ENCODE measurements at places on chromosomes 2 and 18. TPM values are rescaled to one million over a fixed set of nuclear protein-coding genes. Genes with fewer than 3 reads are reported as not detected.

The CREG2 gene
- total RNA-seq = 2.2 TPM

The HRH4 gene
- total RNA-seq = not detected

The ZNF521 gene
- 16.8 TPM for total RNA-seq

The GLI2 gene
- 46.9 TPM for total RNA-seq

The PDE1A gene
- total RNA-seq = 0.15 TPM

The CDKL4 gene
- total RNA-seq = 0.29 TPM

The DAW1 gene
- 0.84 TPM for total RNA-seq

The PLGLB1 gene
- total RNA-seq = 0.54 TPM

The DLX1 gene
- total RNA-seq = not detected

DNA sequence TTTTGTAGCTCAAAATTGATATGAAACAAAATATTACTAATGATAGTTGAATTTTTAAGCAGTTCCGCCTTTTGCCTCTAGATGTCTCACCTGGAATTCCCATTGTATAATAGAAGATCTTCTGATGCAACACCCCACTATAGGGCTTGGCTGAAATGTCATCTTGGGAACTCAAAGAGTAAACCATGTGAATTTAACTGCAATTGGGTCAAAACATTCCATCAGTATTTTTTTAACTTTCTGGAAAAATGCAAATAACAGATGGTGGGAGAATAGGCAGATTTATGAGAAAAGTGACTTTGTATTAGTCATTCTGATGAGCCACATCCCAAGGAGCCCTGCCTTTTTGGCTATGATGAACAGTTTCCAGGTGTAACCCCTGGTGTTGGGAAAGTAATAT, 489.9 kb downstream of the NYAP2 start:
- DNase-seq = no peak

DNA sequence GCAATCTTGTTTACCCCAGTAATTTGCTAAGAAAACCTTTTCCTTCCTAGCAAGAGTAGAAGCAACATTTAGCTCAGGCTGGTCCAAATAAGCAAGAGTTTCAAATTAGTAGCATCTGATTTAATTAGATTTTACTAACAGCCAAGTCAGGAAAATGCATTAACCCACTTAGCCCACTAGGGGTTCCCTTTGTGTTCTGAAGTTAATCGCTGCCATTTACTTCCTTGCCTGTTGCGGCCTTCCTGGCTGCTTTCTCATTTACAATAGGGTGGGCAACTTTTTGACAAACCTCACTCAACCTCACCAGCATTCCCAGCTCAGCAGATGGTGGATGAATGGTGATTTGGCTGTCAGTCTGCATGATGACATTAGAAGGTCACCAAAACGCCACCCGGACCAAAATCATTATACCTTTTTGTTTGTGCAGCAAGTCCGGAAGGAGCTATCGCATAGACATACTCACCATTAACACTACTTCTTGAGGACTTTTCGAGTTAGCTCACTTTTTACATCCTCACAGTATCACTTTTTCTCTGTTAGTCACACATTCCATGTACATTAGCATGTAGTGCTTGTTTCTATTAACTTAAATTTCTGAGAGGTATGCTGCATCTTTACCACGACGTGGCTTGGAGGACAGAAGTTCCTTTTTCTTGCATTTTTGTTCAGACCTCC, 101.5 kb upstream of the SETBP1 start:
- DNase-seq = no peak

- DNase-seq = no peak
Observed at GRCh38 chr18:49141491-49141890, 190.7 kb upstream of the SMAD7 start.

DNA sequence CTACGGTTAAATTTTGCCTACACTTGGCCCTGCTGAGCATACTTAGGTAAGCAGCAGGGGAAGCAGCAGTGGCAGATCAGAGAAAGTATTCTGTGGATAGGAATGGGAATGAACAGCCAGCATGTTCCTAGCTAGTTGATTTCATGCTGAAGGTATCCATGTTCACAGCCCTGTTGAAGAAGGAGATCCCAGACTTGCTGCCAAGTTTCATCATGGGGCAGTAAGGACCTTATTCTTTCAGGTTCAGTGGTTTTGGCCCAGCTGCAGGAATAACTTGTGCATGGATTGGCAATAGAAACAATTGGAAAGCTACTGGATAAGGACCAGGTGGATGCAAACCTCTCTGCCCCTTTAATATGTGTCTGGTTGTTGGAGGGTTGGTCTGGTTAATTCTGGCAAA, 98.2 kb upstream of the TMEM178A start:
- DNase-seq = no peak

DNA sequence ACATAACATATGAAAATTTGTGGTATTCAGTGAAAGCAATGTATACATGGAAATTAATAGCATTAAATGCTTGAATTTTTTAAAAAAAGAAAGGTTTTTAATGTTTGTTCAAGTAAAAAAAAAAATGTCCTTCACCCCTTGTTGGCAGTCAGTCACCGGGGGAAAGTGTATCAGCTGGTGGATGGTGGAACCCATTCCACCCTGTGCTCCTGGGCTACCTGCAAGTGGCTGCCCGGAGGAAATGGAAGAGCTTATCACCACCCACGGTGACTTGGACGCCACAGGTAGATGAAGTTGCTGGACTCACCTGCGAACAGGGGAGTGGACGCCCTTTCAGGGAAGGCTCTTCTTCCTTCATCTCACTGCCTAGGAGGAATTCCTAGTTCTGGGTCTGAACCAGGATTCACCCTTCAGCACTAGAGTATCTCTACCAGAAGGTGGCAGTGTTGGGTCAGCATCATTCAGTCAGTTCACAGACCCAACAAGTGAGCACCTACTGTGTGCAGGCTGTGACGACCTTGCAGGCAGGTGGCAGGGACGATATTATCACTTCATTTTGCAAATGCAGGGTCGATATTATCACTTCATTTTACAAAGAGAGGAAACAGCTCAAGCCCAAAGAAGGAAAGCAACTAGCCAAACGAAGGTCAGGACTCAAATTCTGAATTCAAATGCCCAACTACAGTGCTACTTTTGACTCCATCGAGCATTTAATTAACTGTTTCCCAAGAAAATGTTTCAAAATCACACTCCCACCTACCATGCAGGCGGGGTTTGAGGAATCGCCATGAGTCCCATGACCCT, 35.8 kb downstream of the CIB4 start:
- peak; percentile 72 for DNase-seq

- no peak for DNase-seq
Observed at GRCh38 chr2:140550821-140551220, 1580.0 kb downstream of the LRP1B start.

GRCh38 chr18:46445522-46446313, 211.3 kb downstream of the LOXHD1 start:
- DNase-seq = no peak

GRCh38 chr18:32871786-32872185, 99.0 kb upstream of the KLHL14 start:
- no peak for DNase-seq

DNA sequence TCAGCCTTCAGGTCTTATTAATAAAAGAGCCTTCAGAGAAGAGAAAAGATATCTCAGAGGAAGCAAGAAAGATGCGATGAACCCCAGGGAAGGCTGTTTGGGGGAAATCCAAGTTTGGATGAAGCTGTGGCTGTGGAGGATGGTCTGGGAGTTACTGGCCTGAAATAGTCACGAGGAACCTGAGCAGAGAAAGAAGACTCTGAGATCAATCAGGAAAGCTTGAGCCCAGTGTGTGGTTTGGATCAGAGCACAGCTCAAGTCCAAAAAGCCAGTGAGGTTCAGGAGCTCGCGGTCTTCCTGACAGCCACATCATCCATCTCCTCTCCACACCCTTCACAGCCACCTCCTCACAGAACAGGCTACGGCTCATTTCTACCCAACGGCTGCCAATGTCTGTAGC, 87.4 kb upstream of the SERPINE2 start:
- no peak for DNase-seq

- no peak for DNase-seq
Observed at GRCh38 chr2:11495844-11496681, 30.1 kb upstream of the E2F6 start.

DNA sequence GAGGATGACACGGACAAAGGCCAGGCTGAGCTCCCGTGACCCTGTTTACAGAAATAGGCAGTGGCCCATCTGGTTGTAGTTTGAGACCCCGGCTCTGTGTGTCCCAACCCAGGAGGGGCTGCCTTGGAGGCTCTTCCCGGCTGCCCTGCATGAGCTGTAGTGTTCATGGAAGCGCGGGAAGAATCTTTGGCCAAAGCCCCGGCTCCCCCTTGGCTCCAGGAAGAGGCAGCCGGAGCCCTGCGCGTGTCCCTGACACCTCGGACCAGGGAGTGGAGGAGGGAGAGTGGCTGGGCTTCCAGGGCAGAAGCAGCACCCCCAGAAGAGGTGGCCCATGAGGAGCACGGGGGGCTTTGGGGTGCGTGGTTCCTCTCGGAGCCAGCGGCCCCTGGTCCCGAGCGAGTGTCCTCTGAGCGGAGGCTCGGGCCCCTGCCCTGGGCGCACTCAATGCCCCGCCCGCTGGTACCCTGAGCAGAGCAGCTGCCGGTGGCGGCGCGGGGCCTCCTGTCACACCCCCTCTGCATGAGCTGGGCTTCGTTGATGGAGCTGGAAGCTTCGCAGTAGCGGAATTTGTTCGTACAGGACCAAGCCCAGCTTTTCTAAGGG, 21.7 kb downstream of the GPR35 start:
- DNase-seq = no peak

GRCh38 chr2:60899892-60900249, 18.5 kb downstream of the REL start:
- no peak for DNase-seq

GRCh38 chr18:1468550-1468949, 563.9 kb downstream of the ADCYAP1 start:
- DNase-seq = no peak

- DNase-seq = no peak
Observed at GRCh38 chr2:232488097-232488711, 570 bp upstream of the ECEL1 start.

GRCh38 chr18:73258375-73259087, 390.7 kb upstream of the NETO1 start:
- no peak for DNase-seq

DNA sequence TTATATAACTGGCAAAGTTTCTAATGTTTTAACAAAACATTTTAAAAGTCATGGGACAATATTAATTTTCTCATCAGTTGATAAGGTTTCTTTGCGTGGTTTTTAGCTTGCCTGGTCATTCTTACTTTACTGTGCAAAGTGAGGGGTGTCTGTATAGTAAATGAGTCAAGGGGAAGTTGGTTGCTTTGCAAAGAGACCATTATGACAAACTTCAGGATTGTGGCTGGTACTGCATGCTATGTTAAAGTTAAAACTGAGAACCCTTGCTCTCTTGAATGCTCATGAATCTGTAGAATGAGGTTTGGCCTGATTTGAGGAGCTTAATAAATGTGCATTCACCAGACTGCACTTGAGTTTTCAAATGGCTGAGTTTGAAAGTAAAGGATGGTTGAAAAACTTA, 47.0 kb downstream of the COL4A4 start:
- DNase-seq = no peak

DNA sequence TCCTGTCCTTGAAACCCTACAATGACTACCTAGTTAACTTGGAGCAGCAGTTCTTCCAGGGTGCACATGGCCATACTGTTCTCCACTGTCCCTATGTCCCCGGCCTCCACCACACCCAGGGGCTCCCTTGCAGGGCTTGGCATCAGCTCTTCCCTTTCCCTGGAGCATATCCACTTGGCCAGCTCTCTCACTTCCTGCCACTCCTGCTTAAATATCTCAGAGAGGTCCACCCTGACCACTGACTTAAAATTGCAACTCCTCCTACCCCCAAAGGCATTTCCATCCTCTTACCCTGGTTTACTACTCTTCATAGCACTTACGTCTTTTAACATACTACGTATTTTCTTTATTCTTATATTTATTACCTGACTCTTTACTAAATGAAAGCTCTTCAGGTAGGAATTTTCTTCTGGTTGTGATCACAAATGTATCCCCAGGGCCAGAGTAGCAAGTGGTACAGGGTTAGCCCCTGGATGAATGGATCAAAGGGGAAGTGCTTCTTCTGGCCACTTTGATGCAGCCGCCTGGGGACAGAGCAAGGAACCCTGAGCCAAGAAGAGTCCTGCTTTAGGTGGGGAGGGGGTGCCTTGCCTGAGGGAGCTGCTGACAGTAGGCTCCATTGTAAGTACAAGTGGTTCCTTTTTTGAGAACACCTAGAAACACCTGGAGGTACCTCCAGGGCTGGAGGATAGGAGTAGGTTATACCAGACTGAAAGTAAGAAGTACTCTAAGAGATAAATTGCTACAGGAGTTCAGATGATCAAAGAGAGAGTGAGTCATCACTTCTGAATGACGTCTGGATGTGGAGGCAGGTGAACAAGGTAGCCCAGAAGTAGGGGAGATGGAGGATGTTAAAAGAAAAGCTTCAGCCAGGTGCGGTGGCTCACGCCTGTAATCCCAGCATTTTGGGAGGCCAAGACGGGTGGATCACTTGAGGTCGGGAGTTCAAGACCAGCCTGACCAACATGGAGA, 82.2 kb downstream of the SOCS6 start:
- no peak for DNase-seq

DNA sequence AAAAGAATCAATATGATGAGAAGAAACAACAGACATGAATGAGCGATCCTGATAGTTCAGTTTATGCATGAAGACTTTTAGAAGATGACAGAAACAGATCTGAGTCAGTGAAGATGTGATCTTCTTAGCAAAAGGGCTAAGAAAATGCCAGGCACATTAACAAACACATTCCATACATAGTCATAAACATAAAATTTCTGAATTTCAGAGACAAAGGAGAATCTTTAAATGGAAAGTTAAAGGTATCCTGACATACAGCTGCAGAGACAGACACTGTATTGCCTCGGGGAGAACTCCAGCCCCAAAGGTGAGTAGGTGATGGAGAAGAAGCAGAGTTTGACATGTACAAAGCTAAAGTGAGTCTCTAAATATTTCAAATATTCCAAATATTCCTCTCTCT, 40.6 kb upstream of the FN1 start:
- no peak for DNase-seq

DNA sequence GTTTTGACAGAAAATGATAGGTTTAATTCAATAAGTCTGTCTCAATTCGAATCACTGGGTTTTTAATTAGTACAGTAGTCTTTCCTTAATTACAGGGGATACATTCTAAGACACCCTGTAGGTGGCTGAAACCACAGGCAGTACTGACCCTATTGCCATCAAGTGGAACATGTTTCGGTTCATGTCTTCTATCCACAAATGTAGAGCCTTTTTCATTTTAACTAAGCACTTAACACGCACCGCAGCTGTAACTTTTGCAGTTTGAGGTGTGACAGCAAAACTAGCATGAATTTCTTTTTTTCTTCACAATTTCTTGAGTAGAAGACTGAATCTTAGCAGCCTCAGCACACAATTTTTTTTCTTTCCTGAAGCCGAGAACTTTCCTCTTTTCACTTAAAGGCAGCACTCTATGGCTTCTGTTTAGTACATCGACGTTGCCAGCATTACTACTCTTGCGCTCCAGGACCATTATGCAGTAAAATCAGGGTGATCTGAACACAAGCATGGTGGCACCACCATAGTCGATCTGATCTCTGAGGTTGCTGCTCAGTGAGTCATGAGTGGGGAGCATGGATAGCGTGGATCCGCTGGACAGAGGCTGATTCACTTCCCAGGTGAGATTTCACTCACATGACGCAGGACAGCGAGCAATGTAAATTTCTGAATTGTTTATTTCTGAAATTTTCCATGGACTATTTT, 805.1 kb downstream of the RNF144A start:
- no peak for DNase-seq
